ENCODE measurements at places on chromosomes 4 and X.

DNA sequence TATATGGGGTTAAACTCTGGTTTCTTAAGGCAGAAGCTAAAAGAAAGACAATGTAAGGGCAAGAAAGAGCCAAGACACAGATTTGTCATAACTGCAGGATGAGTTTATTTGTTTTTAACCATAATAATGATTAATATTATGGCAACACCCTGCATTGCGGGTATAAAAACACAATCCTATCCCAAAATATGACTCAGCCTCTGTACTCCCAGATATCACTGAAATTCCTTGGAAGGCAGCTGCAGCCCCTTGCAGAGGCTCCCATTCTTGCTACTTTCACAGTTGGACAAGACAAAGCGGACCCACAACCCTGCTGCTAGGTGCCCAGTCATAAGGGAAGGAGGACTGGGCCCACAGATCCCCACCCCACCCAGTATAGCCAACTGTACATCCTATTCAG is 20.4 kb upstream of the FGF16 start:
- DNase-seq, result no peak

- DNase-seq, result no peak
Observed at GRCh38 chr4:11814758-11815157, 386.1 kb upstream of the HS3ST1 start.

DNA sequence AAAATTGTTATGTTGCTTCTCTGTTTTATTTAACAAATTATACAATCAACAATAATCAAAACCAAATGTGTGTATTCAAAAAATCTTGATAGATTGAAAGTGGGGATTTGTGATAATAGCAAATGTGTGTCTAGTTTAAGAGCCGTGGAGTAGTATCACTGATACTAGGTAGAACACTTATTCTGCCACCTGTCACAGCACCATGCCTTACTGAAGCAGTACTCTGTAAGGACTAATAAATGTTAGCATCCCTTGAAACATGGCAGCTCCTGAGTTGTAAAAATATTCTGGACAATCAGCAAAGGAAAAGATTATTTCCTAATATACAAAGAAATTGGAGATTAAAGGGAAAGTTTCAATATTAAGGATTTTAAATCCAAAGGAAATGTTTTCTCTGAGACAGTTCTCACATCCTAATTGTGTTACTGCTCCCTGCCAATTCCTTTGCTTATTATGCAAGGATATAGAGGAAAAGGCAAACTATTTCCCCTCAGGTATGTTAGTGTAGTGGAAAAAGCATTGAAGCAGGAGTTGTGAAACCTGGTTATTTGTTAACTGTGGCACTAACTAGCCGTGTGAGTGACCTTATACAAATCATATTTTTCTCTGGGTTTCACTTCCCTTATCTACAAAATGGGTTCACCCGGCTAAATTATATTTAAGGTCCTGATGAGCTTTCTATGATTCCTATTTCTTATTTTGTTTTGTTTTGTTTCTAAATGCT is 303.1 kb downstream of the ARHGAP24 start:
- DNase-seq, result no peak

GRCh38 chrX:41317477-41318208 is 16.3 kb upstream of the DDX3X start:
- no peak for DNase-seq

- DNase-seq, result no peak
Observed at GRCh38 chrX:132668178-132668577, 179.3 kb upstream of the MBNL3 start.

DNA sequence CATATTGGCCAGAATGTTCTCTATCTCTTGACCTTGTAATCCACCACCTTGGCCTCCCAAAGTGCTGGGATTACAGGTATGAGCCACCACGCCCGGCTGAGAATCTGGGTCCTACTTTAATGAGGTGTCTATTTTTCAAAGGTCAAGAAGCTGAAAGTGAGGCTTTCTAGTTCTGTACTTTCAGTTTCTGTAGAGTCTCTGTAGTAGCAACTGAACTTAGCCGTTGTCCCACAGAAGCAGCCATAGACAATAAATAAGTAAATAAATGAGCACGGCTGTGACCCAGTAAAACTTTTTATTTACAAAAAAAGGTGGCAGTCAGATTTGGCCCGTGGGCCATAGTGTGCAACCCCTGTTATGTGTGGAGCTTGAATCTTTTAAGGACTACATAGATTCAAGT is 92.0 kb downstream of the FNIP2 start:
- DNase-seq, result no peak

GRCh38 chr4:56282004-56282403 is 105.3 kb downstream of the AASDH start:
- no peak for DNase-seq

- DNase-seq, result no peak
Observed at GRCh38 chrX:30806187-30806728, 82.8 kb downstream of the TAB3 start.

GRCh38 chrX:131818297-131818936 is 204.7 kb upstream of the STK26 start:
- no peak for DNase-seq

GRCh38 chrX:29215251-29215650 is 628.0 kb downstream of the IL1RAPL1 start:
- DNase-seq, result no peak

DNA sequence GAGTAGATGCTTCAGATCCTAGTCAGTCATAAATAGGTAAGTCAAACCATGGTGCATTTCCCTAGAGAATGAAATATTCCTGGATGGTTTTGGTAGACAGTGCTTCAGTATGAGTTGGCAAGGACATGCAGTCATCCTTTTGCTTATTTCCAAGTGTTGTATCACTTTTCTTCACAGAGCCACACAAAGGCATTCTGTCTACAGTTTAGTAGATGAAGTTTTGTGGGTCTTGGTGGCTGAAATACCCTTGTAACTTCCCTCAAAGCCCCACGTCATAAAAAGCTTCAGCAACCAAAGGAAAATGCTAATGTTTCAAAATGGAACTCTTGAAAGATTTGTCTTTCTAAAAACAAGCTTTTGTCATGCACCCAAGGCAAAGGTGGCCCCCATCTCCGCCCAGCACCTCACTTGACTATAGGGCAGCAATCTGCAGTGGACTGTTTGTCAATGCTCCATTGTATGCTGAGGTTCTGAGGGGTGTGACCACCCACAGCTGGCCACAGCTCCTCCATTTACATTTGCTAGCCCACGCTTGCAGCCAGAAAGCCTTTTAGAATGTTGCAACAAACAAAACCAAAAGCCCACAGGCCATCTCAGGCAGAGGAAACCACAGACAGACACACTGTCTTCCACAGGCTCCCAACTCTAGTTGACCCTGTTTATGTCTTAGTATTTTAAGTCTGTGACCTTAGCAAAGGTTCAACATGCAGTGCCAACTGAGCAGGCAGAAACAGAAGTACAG is 87.1 kb upstream of the FAM9C start:
- no peak for DNase-seq

GRCh38 chrX:24266996-24267395 is 46.9 kb downstream of the SUPT20HL2 start:
- DNase-seq, result no peak

- no peak for DNase-seq
Observed at GRCh38 chr4:149975172-149975571, 103.1 kb upstream of the DCLK2 start.

- DNase-seq, result no peak
Observed at GRCh38 chr4:76430519-76431388, 4.3 kb upstream of the SHROOM3 start.

DNA sequence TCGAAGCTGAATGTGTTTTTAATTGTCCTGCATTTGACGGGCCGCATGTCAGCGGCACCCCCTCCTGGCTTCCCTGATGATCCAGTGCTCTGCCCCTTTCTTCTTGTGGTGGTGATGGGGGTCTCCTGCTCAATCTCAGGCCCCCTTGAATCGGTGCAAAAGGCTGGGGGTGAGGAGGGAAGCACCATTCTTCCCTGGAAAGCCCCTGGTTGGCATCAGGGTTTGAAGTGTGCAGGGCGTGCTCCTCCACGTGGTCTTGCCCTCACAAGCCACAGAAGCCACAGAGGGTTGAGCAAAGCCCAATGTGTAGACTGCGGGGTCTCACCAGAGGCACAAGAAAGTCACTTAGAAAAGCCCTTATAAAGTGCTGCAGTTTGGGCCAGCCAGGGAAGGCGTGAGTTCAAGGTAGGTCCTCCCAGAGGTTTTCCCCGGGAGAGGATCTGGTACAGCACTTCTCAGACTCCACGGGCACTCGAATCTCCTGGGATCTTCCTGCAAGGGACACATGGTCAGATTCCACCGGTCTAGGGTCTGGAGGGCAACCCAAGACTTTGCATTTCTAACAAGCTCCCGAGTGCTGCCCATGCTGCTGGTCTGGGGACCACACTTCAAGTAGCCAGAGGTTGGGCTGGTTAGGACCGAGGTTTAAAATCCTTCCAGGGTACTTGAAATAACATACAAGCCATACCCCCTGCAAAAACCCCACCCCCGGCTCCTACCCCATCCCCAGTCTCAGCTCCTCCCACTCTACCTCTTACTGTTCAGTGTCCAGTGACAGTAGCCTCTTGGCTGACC is 35.1 kb downstream of the PSAPL1 start:
- no peak for DNase-seq

GRCh38 chr4:110474481-110474880 is 1.5 kb upstream of the ENPEP start:
- DNase-seq, result no peak

DNA sequence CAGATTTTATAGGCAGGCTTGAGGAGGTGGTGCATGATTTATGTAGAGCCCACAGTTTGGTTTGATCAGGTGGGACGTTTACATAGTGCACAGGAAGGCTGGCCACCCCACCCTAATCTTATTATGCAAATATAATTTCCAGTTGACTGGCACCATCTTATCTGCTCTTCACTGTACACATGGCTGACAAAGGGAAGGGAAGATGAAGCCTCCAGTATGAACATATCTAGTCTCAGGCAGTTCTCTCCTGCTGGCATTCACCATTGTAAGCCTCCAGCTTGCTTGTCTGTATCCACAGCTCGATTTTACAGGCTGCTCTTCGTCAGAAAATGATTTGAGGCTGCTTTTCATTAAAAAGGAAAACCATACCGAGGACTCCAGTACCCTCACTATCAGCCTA is 278.3 kb downstream of the TECRL start:
- DNase-seq, result no peak

DNA sequence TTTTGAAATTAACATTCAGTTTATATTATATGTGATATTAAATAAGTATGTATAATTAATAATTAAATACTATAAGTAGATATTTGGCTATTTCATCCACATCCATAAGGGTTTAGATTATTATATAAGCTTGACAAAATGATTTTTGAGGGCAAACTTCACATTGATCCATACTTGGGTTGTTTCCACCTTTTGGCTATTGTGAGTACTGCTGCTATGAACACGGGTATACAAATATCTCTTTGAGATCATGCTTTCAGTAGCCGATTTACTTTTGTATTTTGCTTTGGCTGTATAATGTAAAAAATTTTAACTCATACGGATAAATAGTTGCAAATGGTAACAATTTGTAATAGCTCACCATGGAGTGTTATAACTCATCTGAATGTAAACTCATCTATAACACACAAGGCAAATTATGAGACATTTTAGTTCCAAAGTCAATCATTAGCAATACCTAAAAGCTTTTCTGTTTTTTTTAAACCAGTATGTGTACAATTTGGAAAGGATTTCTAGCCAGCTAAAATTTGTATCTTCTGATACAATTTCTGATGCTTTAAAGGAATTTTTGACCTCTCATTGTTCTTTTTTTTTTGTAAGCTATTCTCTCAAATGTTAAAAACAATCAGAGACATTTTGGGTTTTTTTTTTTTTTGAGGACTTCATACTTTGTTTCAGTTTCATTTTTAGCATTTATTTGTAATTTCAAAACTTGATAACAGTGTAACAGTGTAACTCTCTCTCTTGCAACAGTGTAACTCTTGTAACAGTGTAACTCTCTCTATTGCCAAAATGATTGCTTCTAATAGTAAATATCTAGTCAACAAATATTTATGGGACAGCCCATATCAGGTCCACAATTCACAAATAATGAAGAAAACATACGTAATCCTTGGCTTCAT is 51.8 kb upstream of the ARX start:
- no peak for DNase-seq

DNA sequence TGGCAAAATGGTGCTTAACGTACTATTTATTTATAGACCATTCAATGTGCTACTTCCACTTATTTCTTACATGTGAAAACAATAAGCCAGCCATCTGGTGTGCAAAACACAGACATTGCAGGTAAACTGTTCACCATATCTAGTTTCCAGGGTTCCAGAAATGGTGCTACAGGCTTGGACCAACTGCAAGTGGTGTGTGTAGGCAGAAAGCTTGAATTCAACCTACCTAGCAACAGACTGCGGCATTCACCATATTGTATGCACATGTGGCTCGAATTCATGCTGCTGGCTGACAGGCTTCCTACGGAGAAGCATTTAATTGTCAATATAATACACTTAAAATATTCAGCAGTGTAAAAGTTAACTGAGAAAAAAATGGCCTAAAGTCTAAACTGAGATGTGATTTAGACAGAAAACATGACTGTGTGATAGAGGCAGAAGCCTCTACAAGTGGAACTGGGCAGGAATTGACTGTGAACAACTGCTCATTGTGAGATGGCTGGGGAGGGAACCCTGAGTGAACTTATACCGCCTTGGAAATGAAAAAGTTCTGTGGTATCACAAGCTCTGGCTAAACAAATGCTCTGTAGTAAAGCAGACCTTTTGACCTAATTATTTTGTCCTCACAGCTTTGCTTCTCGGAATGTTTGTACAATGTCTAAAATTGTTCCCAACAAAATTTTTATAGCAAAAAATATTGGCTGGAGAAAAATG is 434.7 kb downstream of the GRIA2 start:
- DNase-seq, result no peak

DNA sequence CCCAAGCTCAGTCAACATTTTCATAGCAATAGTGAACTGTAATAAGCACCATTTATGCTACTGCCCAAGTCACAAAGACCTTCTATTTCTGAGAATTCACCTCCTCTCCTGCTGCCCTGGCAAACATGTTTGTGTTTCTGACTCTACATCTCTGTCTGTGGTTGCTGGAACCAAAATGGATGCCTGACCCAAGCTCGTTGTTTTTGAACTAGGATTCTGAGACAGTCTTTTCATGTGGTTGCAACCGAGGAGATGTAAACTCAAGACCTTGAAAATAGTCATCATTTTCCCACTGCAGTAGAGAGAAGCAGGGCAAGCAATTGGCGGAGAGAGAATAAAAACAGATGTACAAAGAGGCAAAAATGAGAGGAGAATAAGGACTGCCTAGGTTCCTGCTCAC is 160.2 kb downstream of the RAB28 start:
- no peak for DNase-seq

GRCh38 chr4:2534904-2535375 is 1.5 kb upstream of the FAM193A start:
- no peak for DNase-seq

- no peak for DNase-seq
Observed at GRCh38 chr4:151614561-151614960, 146.2 kb downstream of the GATB start.

- no peak for DNase-seq
Observed at GRCh38 chr4:154973244-154974035, 192.4 kb downstream of the RBM46 start.

GRCh38 chrX:7943600-7944245 is 16.5 kb upstream of the PNPLA4 start:
- DNase-seq, result no peak

- DNase-seq, result no peak
Observed at GRCh38 chrX:107804427-107804826, 21.2 kb upstream of the MID2 start.

GRCh38 chr4:68997040-68997439 is 45.4 kb upstream of the UGT2A3 start:
- no peak for DNase-seq

All from lower leg skin (tissue), 4 donors.